ENCODE measurements at places on chromosomes 4 and X.

- DNase-seq, result no peak
Observed at GRCh38 chr4:183364025-183364424, 41.8 kb upstream of the CLDN24 start.

GRCh38 chrX:66638591-66639500, at the start of gene EDA2R:
EDA2R (minus strand) TSS chrX:66639078; CDS start chrX:66616020, 23,058 bp downstream.
- no peak for DNase-seq

GRCh38 chr4:165522050-165522449, 143.2 kb downstream of the CPE start:
- DNase-seq, result no peak

DNA sequence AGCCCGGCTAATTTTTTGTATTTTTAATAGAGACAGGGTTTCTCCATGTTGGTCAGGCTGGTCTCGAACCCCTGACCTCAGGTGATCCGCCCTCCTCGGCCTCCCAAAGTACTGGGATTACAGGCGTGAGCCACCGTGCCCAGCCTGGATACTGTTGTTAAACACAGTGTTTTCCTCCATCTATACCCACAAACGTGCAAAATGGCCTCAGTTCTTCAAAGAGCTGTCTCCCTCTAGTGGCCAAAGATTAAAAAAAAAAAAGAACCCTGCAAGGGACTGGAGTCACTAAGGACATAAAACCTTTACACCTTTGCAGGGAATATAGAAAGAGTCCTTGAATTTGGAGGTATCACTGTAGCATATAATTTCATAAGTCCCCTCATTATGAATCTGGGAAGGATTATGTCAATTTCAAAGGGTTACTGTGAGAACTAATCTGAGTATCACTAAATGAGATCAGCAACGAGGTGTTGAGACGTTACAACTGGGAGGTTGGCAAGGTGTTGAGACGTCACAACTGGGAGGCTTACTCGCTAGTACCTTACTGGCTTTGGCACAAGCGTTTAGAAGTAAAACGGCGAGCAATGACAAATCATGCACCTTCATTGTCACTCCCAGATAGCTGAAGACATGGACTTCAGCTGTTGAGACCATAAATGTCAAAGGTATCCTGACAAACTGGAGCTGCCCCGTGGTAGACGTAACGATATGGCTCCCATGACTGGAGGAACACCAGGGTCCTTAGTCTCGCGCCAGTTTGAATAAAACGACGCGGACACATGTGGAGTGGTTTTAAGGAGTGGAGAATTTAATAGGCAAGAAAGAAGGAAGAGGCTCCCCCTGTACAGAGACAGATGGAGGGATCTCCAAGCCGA, 33.4 kb upstream of the ENPP6 start:
- DNase-seq, result no peak

GRCh38 chrX:15214588-15214987, 55.3 kb downstream of the ASB9 start:
- DNase-seq, result no peak

GRCh38 chr4:98383431-98384106, 122.4 kb downstream of the RAP1GDS1 start:
- no peak for DNase-seq

DNA sequence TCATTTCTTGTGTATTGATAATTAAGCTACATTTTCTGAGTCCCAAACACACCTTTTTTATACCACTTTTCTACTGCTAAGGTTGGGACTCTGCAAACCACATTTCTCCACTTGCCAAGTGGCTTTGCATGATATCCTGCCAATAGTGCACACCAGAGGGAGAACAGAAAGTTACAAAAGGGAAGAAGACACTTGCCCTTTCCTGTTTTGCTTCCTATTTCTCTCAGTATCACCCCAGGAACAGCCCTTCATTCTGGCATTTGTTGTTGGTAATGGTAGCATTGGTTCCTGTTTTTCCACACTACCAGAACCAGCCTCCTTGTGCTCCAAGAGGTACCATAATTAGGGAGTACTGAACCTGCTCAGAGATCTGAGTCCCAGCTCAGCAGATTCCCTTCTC, 87.1 kb downstream of the HDX start:
- no peak for DNase-seq

GRCh38 chr4:99033956-99034355, 38.4 kb downstream of the METAP1 start:
- DNase-seq, result no peak

GRCh38 chr4:109547394-109547793, 12.7 kb upstream of the MCUB start:
- no peak for DNase-seq

- DNase-seq, result no peak
Observed at GRCh38 chr4:8872402-8873291, 1.0 kb upstream of the HMX1 start.

DNA sequence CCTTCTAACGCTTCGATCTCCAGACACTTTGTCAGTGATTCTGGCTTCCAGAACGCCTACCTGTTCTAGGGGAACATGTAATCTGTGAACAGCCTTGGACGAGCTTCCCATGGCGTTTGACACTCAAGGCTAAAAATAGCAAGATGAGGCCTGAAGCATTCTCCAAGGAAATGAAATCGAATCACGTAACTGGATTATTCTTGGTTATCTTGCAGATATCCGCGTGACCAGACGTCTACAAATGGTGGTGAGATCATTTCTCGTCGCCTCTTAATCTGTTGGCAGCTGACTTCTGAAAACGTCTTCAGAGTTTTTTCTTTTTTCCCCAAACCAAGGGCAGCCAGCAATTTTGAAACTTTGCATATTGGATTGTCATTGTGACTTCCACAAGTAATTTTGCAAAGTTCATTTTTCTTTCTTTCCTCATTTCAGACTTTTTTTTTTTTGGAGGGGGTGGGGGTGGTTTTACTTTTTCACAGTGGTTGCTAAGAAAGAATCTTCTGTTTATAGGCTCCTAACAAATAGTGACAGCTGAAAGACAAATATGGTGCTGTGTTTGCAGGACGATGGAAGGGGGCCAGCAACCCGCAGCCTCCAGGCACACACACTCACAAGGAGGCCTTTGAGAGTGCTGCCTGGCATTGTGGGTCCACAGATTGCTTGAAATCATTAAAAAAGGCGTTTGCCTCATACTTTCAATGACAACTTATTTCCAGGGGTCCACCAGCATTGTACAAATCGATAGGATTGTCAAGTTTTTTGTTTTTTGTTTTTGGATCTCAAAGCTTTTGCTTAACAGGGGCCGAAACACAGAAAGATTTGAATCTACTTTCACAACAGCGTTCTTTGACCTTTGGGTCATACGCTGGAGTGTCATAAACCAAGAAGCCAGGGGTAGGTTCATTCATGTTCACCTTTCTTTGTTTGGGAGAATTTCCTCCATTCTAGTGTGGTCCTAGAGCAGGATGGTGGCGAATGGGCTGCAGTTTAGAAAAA, 32.4 kb upstream of the PDLIM3 start:
- no peak for DNase-seq

DNA sequence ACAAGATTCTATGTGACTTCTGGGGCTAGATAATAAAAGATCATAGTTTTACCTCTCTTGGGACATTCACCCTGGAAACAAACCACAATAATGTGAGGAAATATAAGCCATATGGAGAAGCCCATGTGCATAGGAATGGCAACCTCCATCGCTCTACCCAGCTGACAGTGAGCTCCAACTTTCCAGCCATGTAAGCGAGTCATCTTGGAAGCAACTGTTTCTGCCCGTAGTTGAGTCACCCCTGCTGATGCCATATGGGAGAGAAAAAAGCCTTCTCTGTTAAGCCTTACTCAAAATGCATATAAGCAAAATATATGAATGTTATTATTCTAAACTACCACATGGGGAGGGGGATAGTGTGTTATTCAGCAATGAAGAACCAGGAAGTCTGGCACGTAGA, 31.4 kb upstream of the RELL1 start:
- no peak for DNase-seq

DNA sequence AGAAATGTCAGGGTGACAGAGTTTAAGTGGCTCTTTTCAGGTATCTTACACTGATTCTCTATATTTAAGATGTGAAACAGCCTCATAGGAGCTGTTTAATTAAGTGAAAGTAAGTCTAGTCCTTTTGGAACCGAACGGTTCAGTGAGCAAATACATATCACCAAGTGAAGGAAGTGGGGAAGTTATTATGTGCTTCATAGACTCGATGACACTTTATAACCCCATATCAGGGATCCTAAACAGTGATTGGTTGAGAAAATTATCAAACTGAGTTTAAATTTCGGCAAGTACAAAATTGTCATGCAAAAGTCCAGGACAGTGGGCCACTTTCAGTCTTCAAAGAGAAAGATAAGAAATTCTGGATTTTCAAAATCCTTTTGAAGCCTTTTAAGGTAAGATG, at the start of gene DSPP:
TSS of gene DSPP (plus strand) at position 301 of the 400 bp plus-strand sequence. CDS start 2,380 bp downstream, outside the sequence.
- DNase-seq, result no peak

DNA sequence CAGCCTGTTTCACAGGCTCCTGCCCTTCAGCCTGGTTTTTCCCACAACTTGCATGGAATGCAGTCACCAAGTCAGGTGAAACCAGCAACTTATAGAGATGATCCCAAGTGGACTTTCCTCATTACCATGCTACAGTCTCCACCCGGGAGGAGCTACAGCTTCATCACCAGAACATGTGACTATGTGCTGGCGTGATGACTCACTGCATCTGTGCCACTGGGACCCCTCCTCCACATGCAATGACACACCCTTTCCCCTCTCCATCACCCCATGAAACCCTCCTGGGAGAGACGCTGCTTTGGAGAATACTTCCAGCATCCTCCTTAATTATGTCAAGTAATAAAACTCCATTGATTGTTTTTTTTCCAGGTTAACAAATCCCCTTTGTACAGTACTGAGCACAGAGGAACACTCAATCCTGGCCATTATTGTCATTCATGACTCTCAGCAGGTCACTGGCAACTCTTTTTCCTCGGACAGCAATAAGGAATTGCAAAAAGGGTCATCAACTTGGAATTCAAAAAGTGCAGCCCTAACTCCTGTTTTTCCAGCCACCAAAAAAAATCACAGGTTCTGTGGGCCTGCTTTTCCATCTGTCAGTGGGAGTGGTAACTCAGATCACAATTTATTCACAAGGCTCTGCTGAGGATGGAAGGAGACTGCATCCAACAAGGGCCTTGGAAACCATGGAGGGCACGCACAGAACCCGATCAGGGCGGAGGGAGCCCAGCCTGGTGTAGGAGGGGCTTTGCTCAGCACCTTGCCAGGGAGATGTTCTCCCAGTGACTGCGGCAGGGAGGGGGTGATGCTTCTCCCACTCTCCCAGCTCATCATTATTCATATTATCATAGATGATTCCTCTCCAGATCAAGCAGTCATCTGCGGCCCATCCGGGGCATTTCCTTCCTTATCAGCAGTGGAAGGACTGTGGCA, 17.4 kb downstream of the QDPR start:
- no peak for DNase-seq

- no peak for DNase-seq
Observed at GRCh38 chr4:78362310-78362709, 189.3 kb upstream of the ANXA3 start.

GRCh38 chrX:37959212-37960021, 46.9 kb upstream of the SYTL5 start:
- no peak for DNase-seq

DNA sequence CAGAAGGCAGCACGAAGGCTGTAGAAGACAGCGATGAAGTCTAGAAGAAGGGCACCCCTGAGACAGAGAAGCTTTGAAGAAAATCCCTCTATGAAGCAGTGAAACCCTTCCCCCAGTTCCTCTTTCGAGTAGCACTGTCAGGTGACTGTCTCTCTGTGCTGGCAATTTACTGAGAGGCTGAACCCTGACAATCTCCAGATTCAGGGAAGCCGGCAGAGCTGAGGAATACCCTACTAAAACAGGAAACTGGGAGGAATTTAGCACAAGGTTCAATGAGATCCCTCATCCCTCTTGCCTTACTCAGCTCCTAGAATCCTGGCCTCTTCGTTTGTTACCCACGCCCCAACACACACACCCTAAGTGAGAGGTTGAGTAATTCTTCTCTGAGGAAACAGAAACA, 239.7 kb upstream of the NOCT start:
- no peak for DNase-seq

DNA sequence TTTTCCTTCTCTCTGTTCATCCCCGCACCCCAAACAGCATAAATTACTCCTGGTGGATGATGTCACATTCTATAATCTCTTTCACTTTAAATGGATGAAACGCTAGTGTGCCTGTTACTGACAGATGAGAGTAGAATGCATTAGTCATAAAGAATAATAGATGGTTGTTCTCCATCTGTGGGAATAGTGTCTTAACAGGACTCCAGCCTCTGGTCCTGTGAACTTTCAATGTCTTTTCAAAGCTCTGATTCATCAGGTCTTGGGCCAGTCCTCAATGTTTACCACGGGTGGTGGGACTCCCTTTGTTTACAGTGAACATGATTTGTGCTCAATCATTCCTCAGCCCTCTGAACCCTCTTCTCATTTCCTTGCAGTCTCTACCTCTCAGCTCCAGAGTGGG, 182.6 kb downstream of the GABRB1 start:
- no peak for DNase-seq

GRCh38 chr4:80240976-80241375, 25.5 kb upstream of the FGF5 start:
- DNase-seq, result no peak
